Stromal cell of bone marrow (primary cell): ENCODE measurements at places on chromosomes 6 and 20.

DNA sequence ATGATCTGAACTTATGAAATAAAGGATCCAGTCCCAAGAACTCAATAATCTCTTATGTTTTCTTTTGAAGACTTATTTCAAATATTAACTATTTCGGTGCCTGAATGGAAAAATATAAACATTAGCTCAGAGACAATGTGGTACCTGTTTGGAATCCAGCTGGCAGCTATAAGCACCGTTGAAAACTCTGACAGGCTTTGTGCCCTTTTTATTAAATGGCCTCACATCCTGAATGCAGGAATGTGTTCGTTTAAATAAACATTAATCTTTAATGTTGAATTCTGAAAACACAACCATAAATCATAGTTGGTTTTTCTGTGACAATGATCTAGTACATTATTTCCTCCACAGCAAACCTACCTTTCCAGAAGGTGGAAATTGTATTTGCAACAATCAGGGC is 4.4 kb upstream of the KIAA0319 start:
- no peak for DNase-seq

DNA sequence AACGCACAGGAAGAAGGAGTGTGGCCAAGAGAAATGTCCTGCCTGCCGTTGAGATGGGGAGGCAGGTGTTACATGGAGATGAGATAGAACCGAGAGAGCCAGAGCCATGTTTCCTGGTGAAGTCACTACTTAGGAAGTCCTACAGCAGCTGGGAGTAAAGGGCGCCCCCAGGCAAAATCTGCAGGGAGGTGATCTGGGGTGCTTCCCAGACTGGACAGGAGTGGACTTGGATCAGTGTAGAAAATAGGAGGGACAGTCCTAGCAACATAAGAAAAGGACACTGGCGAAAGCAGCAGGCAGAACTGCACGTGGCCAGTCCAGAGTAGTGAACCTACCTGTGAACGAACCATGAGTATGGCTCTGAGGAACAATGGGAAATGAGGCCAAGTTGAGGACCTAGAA is 85.3 kb downstream of the CD164 start:
- DNase-seq, result no peak

DNA sequence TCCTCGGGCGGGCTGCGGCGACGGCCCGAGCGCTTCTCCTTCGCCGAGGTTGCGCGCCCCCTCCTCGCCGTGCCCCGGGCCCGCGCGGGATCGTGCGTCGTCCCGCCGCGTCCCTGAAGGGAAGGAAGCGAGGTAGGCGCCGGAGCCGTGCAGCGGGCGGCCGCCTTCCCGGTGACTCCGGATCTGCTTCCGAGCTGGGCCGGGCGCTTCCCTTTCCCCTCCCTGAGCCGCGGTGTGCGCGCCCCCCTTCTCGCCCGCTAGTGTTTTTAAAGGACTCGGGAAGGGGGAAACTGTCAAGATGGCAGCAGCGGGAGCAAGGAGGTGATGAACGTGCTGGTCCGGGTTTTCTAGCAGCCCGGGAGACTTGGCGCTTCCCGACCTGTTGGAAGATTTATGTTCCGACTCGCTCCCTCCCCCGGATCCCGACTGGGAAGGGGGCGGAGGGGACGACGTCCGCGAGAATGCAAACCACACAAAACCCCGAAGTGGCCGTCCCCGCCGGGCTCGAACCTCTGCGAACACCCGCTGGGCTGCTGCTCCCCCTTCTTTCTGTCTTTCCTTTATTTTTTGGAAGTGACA is 744 bp upstream of the FOXO3 start:
- DNase-seq, result no peak

DNA sequence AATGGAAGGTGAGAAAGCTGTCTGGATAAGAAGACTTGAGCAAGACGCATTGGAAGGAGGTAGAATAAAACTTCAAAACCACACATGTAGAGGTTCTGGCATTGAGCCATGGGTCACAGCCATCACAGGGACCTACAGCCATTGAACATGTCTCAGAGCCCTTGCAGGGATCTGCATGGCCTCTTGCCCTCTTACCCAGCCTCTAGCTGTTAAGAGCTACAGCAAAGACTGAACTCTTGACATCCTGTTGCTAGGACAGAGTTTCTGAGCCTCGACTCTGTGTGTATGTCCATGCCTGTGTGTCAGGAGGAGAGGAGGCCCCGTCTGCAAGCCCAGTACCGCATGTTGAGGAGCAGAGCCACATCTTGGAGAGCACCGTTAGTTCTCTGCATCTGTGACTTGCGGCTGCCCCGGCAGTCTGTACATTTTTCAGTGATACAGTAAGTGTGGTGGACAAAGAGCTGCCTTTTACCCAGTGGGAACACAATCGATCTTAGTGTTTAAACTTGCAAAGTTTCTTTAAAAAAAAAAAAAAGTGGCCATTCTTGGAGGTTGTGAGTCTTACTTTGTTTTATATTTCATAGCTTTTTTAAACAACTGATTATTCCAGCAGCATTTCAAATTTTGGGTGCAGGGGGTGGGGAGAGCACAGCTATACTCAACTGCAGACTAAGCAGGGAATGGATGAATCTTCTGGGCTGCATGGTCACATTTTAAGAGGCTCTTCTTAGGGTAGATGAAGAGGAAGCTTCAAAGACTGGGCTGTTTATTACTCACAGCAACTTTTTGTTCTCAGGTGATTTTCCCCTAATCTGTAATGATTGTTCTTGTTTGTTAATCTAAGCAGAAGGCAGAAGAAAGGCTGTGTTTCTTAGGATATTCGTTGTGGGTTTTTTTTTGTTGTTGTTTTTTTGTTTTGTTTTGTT is 88.5 kb downstream of the TBC1D7 start:
- DNase-seq, result no peak

- no peak for DNase-seq
Observed at GRCh38 chr6:73481969-73482368, 20.4 kb downstream of the MTO1 start.

DNA sequence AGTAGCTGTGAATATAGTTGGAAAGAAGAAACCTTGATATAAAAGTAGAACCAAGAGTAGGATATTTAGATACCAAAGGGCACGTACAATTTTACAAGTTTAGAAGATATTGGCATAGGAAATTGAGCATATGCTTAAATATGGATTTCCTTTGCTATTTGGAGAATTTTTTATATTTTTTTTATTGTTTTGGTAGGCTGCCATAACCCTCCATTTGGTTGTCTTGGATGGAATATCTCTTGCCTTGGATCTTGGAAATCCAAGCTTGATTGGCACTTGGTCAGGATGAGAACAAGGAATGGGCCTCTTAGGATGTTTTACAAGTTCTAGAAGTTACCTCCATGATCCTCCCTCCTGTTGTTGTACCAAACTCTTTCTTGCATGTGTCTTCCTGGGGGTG is 297.1 kb downstream of the PRL start:
- DNase-seq, result no peak

GRCh38 chr20:49749625-49750024 is 35.9 kb upstream of the B4GALT5 start:
- no peak for DNase-seq

DNA sequence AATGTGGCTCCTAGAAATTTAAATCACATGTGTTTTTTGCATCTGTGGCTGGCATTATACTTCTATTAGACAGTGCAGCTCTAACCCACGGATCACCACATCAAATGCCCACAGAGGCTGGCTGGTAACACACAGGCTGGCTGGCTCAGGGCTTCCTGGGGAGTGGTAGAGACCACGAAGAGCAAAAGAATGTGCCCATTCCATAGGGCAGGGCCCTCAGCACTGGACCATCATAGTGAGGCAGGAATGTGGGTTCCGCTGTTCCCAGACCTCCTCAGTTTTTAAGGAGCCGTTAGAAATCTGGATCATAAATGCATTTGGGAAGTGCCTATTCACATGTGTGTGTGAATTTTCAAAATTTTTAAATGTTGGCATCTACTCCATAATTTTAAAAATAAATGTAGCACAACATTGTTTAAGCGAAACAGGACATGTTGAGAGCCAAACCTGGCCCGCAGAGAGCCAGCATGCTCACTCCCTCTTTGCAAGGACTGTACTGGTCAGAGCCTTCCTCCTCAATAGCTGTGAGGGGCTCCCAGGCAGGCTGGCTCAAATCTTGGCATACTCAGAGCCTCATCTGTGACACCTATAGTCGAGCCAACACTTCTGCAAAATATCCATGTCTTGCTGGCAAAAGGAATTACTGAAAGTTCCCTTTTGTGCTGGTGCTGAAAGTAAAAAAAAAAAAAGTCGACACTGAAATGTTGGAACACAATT is 190.5 kb downstream of the FNDC1 start:
- no peak for DNase-seq
